Activated CD4-positive, alpha-beta T cell treated with anti-CD3 and anti-CD28 coated beads for 36 hours (primary cell): ENCODE measurements at places on chromosomes 5 and 9. TPM values are rescaled to one million over a fixed set of nuclear protein-coding genes. Genes with fewer than 3 reads are reported as not detected.

DNA sequence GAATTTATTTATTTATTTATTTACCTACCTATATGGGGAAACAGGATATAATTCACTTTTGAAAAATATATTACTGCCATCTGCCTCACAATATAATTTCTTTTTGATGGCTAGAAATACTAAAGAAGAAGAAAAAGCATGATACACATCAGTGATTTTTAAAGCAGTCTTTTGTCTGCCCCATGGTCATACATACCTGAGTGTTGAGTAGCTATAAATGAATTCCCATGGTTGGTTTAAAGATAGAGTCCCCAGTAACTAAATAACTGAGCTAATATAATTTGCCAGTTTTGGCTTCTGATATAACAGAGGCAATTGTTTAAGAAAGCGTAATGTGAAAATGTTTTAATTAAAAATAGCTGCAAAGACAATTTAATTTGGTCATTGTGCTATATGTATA, 447.8 kb downstream of the PDE4D start:
- no peak for DNase-seq

DNA sequence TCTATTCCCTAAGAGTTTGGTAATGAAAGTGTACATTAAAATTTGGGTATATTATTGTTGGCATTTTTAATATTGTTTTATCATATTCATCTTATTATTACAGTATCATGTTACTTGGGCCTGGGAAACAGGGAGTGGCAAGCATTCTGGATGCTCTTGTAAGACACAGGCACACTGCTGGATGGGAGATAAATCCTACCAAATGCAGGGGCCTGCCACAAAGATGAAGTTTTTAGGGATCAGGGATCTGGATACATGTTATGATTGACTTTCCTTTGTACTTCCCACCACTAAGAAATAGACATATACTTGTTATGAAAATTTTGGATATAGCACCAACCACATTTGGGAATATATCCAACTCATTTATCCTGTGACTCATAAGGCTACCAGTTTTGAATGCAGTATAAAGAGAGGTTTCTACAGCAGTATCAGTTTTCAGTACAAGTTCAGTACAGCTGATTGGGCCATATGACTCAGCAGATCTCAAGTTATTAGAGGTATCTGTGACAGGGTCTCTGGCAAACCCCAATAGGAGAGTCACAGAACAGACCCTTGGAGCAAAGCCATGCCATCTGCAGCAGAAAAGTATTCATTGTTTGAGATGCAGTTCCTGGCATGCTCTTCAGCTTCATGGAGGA, 360.1 kb downstream of the DMAC1 start:
- no peak for DNase-seq

DNA sequence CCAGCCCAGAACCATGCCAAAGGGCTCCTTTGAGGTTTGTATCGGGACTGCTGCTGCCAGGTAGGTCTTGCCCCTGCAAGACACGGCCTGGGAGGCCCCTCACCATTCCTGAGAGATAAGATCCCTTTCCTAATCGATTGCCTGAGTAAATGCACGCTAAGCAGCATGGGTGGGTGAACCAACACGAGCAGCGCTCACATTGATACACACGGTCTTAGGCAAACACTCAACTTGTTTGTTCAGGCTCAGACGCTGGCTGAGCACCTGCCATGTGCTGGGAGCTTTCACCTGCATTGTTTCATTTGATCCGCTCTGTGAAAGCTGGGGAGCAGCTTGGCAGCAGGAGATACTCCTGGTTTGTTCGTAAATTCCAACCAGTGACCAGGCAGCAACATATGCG, 76.9 kb upstream of the NEURL1B start:
- no peak for DNase-seq

TMEM232 gene
- total RNA-seq, result 0.30 TPM
